ENCODE measurements at places on chromosomes 5 and 9.

DNA sequence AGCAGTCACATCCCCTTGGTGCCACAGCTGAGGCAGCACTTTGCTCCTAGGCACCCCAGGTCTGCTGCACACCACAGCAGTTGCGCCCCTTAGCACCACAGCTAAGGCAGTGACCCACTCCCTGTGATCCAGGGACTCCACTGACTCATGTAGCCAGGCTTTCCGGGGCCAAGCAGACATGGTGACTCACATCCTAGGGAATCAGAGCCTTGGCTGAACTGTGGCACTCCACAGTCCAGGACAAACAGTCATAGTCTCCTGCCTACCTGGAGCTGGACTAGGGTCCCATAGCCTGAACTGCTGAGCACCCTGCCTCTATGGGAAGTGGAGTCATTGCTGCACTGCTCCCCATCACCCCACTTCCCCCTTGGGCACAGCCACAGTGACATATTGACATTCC is 338.7 kb downstream of the NPR3 start:
- DNase-seq: peak; percentile 87

DNA sequence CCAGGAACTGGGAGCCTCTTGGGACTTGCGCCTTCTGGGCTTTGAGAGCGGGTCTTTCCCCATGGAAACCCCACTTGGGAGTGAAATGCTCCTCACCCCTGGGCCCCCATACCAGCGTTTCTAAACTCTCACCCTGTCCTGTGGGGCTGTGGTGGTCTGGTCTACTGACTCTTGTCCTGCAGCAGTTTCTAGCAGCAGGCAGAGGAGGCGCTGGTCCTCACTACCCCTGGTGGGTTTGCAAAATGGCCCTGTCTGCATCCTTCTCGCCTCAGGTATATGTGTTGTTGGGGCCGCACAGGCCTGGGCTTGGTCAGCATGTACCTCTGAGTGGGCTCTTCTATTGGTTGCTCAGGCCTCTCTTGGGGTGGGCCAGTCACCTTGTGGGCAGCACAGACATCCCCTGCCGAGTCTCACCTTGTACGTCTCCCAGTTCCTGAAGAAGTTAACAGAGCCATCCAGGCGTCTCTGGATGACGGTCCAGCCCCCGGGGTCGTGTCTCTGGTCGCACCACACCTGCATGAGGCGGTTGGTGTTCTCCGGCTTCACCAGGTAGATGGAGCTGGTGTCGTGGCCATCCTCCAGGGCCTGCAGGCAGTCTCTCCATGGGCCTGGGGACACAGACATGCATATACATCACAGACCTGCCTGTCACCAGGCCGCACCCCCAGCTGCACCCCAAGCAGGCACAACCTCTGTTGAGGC is 29.0 kb downstream of the ANGPTL2 start:
- no peak for DNase-seq

GRCh38 chr9:114777821-114778609 is 27.8 kb downstream of the TNFSF15 start:
- peak; percentile 16 for DNase-seq

DNA sequence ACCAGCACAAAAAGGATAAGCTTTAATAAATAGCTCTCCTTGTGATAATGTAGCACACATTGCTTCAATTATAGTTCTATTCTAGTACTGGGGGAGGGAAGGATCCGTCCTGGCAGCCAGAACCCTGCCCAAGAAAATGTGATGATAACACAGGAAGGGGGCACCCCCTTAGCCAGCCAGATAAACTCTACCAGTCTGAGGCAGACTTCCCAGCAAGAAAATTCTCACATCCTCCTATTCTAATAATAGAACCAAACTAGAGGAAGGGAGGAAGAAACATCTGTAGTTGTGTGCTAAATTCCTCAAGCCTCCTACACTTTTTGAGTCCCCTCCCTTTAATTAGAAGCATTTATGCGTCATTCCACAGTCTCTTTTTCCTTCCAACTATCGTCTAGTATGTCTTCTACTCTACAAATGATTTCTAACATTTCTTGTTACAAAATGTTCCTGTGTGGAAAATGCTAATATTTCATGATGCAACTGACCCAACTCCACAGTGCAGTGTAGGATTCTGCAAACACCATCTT is 261.0 kb downstream of the SEMA5A start:
- peak; percentile 90 for DNase-seq

DNA sequence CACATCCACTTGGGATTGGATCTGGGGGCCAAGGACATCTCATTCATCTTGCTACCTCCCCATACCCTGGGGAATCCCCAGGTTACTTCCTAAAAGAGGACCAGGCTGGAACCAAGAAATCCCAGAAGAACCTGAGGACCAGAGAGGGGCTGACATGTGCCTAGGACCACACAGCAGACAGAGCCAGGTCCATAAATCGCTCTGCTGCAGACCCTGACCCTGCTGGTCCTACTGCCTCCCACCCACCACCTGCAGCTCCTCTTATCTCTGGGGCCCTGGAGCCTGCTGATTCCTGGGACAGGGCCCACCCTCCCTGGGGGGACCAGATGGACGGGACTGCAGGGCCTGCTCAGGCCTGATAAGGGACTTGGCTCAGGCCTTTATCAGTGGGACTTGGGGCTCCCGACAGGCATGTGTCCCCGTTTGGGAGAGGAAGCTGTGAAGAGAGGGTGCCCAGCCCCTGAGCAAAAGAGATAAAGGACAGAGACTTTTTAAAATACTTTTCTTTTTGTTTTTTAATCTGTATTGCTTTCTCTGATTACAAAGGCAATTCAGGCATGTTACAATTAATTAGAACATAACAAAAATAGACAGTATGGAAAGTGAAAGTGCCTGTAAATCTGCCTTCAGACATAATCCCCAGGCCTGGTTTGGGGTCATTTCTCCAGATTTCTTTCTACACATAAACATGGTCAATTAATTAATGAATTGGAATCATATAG is 101.3 kb upstream of the LARP1 start:
- DNase-seq: no peak

GRCh38 chr9:27528886-27529315 is 713 bp downstream of the MOB3B start:
- DNase-seq: no peak

GRCh38 chr5:144896473-144896872 is 725.8 kb downstream of the KCTD16 start:
- no peak for DNase-seq

GRCh38 chr9:96169484-96169883 is 132.5 kb downstream of the HSD17B3 start:
- DNase-seq: peak; percentile 8

DNA sequence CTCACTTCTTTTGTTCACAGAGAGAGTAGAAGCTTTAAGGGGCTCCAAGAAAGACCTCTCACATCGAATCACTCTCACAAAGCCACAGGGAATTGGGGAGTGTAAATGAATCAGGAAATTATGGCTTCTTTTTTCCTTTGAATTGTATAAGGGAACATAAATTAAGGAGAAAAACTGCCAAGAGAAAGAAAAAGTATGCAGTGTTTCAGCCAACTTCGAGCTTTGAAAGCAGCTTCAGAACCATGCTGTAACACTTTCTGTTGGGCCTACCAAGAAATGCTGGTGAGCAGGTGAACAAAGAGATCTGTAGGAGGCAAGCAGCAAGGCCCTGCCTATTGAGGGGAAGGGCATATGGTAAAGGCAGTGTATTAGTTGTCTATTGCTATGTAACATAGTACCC is 33.4 kb upstream of the CTNNA1 start:
- DNase-seq: no peak

DNA sequence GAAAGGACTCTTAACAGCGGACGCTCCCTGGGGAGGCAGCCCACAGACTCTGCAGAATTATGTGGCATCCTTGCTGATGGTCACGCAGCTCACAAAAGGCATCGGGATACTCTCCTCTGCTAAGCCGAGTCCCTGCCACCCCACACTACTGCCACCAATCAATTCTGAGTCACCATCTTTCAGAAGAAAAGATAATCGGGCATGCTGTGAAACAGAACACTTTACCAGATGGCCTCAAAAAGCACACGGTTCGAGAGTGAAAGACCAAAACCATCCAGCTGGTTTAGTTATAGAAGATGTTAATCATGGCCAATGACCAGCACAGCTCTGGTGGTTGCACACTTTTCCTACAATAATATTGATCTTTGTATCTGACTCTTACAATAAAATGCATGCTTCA is 136.3 kb downstream of the MYO10 start:
- DNase-seq: no peak

- peak; percentile 18 for DNase-seq
These were observed 37.3 kb upstream of the MAMDC2 start for GRCh38 chr9:70006306-70006705.

GRCh38 chr5:178057839-178058238 is 55.5 kb upstream of the N4BP3 start:
- DNase-seq: no peak

DNA sequence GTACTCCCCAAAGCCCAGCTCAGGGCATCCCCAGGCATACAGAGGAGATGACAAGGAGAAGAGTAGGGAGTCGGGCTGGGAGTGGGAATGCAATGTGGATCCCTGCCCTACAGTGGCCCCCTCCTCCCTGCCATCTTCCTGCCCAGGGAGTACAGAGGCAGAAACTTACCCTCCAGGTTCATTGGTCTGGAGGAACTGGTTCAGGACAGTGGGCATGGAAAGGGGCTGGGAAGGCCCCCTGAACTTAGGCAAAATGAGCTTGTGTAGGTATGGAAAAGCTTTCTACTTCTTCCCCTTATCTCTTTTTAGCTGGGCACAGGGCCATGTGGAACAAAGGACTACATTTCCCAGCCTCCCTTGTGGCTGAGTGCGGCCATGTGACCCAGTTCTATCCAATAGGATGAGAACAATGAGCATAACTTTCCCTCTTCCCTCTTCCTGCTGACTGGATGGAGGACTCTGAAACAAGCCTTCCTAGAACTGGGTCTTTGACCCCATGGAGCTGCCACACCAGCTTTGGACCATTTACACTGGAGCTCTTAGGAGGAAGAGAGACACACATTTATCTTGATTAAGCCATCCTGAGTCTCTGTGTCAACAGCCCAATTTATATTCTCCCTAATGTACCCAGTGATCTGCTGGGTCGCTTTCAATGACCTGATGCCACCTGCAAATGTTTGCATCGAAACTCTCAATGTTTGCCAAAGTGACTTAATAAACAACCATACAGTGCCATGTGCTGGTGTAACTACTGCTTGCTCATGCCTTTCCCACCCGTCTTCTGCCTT is 25.0 kb upstream of the HMCN2 start:
- DNase-seq: peak; percentile 59

- DNase-seq: no peak
These were observed 17.0 kb downstream of the OR13J1 start for GRCh38 chr9:35852876-35853865.

DNA sequence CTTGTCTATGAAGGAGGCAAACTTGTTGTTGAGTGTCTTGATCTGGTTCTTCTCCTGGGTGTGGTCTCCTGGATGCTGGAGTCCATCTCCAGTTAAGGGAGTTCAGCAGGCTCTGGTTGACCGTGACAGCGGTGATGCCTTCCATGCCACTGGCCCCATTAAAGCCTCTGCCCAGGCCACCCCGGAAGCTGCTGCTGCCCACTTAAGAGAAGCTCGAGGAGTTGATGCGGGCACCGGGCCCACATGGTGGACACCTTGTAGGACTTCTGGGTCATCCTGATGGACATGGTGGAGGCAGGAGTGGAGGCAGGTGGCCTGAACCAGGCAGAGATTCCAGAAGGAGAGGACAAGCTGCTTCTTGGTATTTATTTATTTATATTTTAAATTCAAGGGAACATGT is 44.7 kb upstream of the DEPDC1B start:
- no peak for DNase-seq

GRCh38 chr9:136052472-136052880 is 42.6 kb downstream of the NACC2 start:
- peak; percentile 60 for DNase-seq

- DNase-seq: no peak
These were observed 71.2 kb downstream of the RAB24 start for GRCh38 chr5:177232358-177232757.

DNA sequence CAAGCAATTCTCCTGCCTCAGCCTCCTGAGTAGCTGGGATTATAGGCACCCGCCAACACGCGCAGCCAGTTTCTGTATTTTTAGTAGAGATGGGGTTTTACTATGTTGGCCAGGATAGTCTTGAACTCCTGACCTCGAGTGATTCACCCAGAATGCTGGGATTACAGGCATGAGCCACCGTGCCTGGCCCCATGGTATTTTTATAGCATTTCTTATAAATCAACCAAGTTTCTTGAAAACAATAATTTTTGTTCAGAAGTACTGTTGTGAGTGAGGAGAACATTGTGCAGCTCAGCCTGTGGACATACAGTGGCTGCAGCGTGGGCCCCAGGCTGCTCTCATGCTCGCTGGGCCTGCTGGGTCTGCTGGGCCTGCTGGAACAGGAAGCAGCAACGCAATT is 45.3 kb downstream of the MAP1B start:
- peak; percentile 46 for DNase-seq

- DNase-seq: no peak
These were observed 135.8 kb downstream of the ROR2 start for GRCh38 chr9:91814201-91814600.

GRCh38 chr5:55899344-55899743 is 48.2 kb downstream of the IL31RA start:
- DNase-seq: peak; percentile 49

- DNase-seq: no peak
These were observed 1.2 kb downstream of the USP20 start for GRCh38 chr9:129836311-129837007.

DNA sequence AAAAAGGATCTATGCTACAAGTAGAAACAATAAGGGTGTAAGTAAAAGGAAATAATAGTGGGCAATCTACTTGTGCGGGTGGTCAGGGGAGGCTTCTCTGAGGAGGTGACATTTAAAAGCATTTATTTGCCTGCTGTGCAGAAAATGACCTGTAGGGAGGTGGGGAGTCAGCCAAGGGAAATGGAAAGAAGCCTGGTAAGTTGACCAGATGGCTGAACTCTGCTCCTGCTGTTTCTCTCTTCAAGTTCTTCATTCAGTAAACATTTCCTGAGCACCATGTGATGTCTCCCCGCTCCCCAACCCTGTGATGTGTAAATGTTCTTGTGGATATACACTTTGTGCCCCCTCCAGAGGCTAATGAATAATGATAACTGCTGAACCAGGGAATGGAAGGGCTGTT is 9.9 kb upstream of the SPIN1 start:
- no peak for DNase-seq

GRCh38 chr5:123721675-123722276 is 209.8 kb downstream of the CSNK1G3 start:
- peak; percentile 56 for DNase-seq

DNA sequence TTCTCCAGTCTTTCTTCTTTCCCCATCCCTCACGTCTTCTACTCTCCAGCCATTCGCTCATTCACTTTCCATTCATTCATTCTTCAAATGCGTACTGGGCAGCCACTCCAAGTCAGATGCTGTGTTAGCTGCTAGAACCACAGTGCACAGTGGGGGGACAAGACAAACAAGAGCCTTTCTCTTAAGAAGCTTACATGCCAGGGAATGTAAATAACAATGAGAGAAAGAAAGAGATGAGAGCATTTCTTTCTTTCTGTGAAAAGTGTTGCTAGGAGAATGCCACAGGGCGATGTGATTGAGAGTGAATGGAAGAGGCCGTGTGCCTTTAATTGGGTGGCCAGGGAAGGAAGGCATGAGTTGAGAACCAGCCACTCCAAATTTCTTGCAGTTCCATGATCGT is 46.3 kb upstream of the SMIM23 start:
- DNase-seq: no peak

Measured in AG10803 (cell line).